NB4 (cell line): ENCODE measurements at places on chromosomes 5 and 9.

GRCh38 chr5:112294126-112294525, 125.0 kb downstream of the EPB41L4A start:
- no peak for DNase-seq

- DNase-seq = no peak
Measured at GRCh38 chr5:151178777-151179488, 21.4 kb upstream of the ANXA6 start.

- no peak for DNase-seq
Measured at GRCh38 chr9:69645488-69645887, 26.7 kb downstream of the APBA1 start.

GRCh38 chr9:6702707-6703106, 55.1 kb upstream of the KDM4C start:
- DNase-seq = no peak

- no peak for DNase-seq
Measured at GRCh38 chr5:34822956-34823715, 15.8 kb upstream of the TTC23L start.

- no peak for DNase-seq
Measured at GRCh38 chr5:93164690-93165089, 416.3 kb downstream of the NR2F1-AS1 start.

- no peak for DNase-seq
Measured at GRCh38 chr9:115353681-115354080, 235.7 kb upstream of the TNC start.

- DNase-seq = no peak
Measured at GRCh38 chr9:21565155-21565554, 83.0 kb upstream of the IFNE start.

DNA sequence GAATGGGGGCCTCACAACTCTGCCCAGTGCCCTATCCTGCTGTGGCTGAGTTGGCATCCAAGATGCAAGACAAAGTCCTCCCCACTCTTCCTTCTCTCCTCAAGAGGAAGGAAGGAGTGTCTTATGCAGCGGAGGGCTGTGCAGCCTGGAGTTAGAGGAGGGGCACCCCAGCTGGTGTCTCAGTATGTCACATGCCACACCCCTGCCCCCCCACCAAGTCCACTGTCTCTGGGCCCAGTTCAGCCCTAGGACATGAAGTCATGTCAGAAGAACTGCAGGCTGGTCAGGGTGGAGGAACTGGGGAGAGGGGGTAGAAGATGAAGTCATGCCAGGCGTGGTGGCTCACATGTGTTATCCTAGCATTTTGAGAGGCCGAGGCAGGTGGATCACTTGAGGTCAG, 28.0 kb upstream of the SLC28A3 start:
- DNase-seq = peak; percentile 70

- DNase-seq = no peak
Measured at GRCh38 chr9:88829276-88829675, 162.0 kb upstream of the S1PR3 start.

DNA sequence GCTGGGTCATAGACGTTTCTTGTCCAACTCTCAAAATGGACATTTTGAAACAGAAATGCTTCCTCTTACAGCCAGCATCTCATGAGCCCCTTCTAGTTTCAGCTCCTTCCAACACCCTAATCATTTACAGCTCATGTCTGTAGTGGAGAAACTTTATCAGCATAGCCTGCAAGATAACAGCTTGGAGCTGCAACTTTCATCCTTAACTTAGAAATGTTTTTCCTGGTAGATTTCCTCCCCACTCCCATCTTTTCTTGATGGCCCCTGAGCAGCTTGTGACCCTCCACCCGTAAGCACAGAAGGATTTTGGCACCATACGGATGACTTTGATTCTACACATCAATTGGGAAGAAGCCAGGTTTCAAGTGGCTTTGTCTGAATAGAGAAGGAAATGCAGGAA, 53.5 kb upstream of the TGFBR1 start:
- DNase-seq = no peak

DNA sequence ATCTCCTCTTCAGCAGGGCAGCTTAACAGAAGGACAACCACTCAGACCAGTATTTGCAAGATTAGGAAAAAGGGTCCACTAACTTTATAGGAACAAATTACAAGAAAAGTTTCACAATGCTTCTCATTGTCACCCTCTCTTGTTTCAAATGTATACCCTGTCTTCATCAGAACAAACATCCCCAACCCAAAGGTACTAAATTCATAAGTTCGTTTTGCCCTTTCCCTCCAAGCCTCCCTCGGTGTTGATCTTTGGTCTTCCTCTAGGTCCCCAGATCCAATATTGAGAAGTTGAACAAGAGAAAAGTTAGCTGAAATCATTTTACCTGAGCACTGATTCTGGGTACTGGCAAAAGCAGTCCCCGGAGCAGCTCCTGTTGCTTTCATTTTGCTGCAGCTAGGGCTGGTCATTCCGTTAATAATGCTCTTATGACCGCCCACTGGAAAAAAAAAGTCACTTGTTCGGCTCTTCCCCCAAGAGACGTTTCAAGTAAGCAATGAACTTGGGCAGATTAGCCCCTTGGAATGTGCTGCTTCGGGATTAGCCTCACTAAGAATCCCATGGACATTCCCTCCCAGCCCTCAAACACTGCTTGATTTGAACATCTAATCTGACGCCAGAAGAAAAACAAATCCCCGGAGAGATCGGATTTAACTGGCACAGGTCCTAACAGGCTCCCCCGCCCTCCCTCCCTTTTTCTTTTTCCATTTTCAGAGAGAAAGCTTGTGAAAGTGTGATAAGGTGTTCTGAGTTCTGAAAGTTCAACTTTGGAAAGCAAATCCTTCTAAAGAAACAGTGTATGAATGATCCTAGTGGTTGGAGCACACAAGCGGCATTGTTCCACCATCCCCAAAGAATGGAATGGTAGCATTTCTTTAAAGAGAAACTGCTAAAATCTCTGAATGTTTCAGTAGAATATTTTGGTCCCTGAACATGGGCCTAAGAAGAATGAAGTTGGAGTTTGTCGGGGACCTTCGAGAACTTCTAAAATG, 252.5 kb downstream of the TRPM3 start:
- DNase-seq = no peak

DNA sequence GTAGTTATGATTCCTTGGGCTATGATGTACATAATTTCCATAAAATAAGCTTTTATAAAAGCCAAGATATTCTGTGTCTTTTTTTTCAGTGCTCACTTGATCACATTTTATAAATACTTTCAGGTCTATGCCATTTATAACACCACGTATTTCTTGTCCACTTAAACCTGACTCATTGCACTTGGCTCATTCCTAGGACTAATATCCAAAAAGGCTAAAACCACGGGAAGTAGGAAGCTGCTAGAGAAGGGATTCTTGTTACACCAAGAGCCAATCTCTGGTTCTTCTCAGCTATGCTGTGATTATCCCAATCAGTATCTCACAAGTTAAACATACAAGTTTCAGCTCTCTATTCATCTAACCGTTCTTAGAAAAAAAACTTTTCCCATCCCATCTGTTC, 80.4 kb upstream of the CDH6 start:
- no peak for DNase-seq

- no peak for DNase-seq
Measured at GRCh38 chr9:21762064-21762463, 40.4 kb upstream of the MTAP start.

GRCh38 chr5:37533851-37534250, 154.7 kb downstream of the WDR70 start:
- no peak for DNase-seq

- DNase-seq = peak; percentile 7
Measured at GRCh38 chr5:80866371-80866770, 93.8 kb upstream of the RASGRF2 start.

DNA sequence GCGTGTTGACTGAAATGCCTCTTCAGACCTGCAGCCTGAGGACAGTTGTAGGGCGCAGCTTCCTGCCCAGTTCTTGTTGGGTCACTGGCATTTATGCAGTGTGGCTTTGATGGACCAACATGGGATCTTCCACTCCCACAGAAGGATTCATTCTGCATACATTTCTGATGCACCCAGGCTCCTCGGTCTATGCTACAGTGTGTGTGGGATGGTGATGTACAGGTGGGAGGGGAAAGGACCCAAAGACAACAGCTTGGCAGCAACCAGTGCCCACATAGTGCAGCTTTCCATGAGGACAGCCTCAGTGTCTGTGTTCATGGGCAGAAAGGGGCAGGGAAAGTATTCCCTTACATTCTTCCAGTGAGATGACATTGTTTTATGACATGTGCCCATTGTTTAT, 237.9 kb downstream of the ARHGEF28 start:
- no peak for DNase-seq

DNA sequence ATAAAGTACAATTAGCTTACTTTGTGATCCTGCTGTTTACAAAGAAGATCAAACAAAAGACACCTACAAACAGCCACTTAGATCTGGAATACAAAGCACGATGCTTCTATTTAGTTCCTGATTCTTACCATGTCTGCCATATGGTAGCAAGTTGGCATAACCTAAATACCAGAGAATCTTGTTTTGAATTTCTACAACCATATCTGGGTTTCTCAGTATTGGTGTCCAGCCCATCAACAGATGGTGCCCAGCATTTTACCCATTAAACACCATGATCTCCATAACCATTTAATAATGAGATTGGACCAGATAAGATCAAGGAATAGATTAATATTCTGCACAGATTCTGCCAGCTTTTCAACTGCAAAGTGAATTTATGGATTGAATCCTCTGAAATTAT, 29.8 kb downstream of the SLC24A2 start:
- DNase-seq = no peak

GRCh38 chr9:72173080-72173479, 23.8 kb downstream of the GDA start:
- DNase-seq = peak; percentile 2

DNA sequence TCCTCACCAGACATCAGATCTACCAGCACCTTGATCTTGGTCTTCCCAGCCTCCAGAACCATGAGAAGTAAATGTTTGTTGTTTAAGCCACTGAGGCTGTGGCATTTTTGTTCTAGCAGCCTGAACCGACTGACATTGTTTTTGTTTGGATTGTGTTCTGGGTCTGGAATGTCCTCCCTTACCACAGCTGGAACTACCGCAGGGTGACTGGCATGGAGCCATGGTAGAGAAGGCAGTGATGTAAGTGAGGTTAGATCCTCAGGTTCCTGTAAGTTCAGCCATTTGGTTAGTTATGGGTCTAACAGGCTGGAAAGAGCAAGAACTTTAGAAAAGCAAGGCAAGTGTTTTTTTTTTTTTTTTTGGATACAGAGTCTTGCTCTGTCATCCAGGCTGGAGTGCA, 209.3 kb downstream of the DAB2IP start:
- no peak for DNase-seq

DNA sequence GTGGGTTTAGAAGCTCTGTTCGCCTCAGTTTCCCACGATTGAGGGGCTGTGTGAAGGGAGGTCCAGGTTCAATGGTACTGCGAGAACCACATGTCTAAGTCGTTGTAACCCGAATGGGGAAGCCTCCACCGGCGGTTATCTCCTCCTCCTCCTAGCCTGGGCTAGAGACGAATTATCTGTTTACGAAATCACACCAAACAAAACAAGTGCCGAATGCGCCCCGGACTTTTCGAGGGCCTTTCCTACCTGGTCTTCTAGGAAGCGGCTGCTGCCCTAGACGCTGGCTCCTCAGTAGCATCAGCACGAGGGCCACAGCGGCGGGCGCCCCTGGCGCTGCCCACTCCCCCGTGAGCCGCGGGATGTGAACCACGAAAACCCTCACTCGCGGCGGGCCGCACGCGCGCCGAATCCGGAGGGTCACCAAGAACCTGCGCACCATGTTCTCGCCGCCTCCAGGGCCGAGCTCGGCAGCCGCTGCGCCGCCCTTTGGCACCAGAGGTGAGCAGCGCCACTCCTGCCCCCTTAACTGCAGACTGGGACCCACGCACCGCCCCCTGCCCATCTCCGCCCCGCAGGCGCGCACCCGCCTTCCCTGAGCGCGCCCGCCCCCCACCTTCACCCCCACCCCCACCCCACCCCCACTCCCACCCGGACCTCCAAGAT, at the start of gene CDKN2A:
TSS of gene CDKN2A (minus strand) at position 500 of the 663 bp plus-strand sequence.
- no peak for DNase-seq

DNA sequence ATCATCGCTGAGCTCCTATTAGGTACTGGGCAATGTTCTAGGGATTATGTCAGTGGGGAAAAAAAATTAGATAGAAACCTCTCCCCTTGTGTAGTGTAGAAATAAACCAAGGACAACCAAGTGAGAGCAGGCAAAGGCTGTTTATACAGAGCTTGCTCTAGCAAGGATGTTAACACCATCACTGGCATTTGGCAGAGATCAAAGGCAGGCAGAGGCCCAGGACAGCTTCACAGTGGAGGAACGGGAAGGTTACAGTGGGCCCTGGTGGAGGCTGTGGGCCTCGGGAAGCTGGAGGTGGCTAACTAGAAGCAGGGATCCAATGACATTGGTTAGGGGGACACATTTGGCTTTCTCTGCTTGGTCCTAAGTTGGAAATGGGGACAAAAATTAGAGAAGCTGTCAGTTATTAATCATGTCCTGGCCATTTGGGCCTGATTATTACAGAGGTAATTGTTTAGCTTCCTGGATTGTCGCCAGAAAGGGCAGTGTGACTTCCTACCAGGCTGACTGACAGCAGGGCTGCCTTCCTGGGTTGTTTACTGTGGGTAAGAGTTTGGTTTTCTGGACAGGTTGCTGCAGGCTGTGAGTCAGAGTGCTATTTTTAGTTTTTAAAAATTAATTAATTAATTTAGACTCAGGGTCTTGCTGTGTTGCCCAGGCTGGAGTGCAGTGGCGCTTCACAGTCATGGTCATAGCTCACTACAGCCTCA, 259.3 kb downstream of the ROR2 start:
- DNase-seq = no peak

DNA sequence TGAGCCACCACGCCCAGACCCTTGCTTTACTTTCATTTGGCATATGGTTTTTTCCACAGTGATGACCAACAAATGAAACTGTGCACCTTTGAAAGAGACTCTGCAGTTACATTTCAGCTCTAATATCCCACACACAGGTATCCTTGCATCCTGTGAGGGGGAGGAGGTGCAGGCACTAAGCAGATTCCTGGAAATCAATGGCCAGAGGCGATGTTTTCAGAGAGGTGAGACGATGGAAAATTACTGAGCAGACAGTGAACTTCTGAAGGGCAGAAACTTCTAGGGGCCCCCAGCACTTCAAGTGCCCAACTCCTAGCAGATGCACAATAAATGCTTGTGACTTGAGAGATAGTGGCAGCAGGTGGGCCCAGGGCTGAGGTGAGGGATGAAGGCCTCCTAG, 29.8 kb upstream of the GNE start:
- no peak for DNase-seq

DNA sequence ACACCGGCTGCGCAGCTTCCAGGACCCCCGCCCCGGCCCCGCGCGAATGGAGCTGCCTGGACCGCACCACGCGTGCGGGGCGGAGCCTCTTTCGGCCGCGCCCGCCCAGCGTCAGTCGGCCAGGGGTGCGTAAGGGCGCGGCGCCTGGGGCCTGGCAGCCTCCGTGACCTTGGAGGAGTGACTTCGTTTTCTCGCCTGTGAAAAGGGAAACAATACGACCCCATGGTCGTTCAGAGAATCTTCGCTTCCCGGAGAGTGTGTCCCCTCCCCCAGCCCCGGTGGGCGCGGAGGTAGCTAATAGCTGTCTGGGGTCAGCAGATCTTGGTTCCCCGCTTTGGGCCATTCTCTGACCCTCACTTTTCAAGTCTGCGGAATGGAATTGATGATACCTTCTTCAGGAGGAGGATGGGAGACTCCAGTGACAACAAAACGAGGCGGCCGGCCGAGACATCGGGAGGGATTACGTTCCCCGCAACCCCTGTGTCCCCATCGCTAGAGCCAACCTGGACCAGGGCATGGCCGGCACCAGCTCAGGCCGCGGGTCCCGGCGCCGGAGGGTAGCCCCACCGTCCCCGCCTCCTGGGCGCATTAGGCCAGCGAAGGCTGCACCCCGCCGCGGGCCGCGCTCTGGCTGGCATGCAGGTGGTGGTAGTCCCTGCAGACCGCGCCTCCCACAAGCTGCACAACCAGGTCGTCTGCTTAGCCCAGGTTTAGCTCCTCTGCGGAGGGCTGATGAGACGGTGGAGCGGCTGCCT, 5.5 kb upstream of the CDHR2 start:
- peak; percentile 85 for DNase-seq
